ENCODE measurements at places on chromosomes 1 and 21.

DNA sequence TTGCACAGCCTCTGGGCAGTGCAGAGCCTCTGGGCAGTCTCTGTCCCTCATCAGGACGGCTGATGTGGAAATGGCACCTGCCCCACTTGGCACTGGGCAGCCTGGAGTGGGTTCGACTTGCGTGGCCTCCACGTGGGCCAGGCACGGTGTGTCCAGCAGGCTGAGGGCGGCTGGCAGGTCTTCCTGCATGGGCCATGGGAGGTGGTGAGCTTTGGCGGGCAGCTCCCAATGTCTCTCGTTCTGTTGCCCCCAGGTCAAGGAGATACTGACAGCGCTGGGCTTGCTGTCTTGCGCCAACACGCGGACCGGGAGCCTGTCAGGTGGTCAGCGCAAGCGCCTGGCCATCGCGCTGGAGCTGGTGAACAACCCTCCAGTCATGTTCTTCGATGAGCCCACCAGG lies 33.2 kb downstream of the TFF3 start:
- DNase-seq = no peak

GRCh38 chr1:233268389-233269022 lies 27.0 kb downstream of the PCNX2 start:
- no peak for DNase-seq

- no peak for DNase-seq
These were observed 1389.6 kb downstream of the KCNT2 start for GRCh38 chr1:195218428-195219212.

DNA sequence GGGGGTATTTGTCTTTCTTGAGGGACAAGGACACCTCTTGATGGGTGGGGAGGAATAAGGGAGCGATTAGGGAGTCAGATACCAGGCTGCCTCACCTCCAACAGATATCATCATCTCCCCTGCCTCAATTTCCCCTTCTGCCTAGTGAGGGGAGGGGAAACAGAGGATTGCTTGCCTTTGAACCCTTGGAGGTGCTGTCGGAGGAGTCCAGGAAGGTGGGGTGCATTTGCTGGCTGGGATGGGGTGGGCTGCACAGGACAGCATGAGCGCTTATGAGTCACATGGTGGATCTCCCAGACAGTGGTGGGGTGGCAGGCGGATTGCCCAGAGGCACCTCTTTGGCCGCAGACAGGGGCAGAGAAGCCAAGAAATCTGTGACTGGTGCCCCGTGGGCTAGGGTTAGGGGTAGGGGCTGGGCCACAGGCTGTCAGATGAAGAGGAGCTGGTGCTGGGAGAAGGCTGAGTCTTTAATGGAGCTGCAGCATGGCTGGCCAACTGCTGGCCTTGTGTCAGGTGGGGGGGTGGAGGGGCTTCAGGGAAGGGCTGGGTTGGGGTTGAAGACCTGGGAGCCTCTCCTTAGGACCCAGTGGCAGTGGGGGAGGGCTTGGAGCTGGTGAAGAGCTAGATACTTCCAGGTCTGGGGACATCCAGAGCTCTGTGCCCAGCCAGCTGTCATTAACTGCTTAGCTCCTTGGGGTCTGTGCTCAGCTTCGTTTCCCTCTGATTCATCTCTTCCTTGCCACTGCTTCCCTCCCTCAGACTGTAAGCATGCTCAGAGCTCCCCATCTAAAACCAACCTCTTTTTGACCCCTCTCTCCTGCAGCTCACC lies 7.0 kb upstream of the ADORA1 start:
- no peak for DNase-seq

GRCh38 chr1:11761988-11762406 lies at the start of gene C1orf167:
C1orf167 (plus strand) TSS chr1:11762193; CDS start chr1:11764401, 2,208 bp downstream.
- no peak for DNase-seq

- DNase-seq = no peak
These were observed 82.2 kb upstream of the LYST start for GRCh38 chr1:235948774-235949427.

DNA sequence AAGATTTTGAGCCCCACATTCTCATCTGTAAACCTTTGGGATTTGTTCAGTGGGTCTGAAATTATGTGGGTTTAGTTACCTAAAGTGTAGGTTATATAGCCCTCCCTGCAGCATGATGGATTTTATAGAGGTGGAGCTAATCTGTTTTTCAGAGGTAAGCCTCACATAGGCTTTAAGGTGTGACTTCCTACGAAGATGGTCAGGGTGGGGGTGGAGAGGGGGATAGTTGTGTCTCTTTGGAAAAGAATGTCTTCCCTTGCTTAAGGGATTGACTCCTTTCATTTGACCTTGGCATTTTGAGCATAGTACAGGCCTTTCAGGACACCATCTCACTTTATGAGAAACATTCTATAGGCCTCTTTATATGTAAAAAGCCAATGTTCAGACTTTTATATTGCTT lies 3.4 kb downstream of the CACHD1 start:
- no peak for DNase-seq

DNA sequence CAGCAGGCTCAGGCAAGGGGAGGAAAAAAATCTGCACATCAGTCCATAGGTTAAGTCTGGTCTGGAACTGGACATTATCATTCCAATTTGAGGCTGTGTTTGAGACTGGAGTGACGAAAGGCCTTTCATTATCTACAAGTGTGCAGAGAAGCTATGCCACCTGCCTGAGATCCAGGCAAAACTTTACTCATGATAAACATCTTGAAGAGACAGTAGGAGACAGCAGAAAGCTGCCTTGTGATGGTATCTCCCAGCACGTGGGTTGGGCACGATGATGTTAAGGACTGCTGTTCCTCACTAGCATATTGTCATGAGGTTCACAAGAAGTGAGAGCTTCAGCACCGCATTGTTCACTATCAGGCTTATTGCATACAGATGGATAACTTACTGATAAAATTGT lies 126.4 kb downstream of the PLXNA2 start:
- no peak for DNase-seq

- DNase-seq = no peak
These were observed 187.7 kb upstream of the ADAMTS5 start for GRCh38 chr21:27154451-27155129.

DNA sequence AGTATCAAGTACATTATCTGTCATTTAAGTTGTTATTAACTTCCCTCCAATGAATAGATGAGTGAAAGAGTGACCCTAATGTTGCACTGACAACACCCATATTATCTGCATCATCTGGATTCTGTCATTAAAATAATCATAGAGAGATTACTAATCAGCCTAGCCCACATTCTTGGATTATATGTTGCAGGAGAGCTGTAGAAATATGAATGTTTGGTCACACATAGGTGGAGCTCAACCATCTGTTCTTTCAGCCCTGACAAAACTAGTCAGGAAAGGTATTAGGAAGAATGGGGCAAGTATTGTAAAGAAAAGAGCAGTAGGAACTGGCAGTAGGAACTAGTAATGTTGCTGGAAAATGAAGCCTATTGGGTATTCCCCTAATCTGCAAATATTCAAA lies 15.4 kb downstream of the FLG2 start:
- DNase-seq = no peak

DNA sequence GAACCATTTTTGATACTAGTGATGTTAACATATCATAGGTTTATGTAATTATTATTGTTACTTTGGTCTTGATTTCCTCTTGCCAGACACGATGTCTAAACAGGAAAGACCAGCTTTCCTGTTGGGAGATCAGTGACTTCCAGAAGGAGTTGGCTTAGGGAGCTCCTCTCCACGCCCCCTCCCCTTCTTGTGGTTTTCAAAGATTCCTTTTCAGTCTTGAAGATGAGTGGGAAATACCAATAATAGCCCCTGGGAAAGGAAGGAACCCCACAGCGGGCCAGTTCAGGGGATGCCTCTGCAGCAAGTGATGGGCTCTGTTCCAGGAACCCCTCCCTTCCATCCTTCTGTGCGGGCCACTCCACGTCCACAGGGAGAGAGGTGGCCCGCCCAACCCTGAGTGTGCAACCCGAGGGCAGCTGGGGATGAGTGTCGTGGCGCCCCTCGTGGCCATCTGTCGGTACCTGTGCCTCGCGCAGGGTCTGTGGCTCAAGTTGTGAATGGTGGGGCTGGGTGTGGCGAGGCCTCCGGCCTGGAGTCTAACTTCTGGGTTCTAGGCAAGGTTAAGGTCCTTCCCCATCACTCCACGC lies 65.7 kb downstream of the TLR5 start:
- no peak for DNase-seq

DNA sequence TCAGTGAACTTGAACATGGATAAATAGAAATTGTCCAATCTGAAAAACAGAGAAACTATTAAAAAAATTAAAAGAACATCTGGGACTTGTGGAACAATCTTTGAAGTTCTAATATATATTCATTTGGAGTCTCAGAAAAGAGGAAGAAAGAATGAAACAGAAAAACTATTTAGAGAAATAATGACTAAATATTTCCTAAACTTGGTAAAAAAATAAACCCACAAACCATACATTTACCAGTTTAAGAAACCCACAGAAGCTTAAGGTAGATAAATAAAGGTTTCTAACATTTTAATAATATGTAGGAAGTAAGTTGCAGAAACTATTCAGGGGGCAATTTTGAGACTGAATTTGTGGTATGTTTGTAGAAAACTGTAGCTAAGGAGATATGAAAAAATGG lies 437.8 kb downstream of the PTBP2 start:
- DNase-seq = no peak

DNA sequence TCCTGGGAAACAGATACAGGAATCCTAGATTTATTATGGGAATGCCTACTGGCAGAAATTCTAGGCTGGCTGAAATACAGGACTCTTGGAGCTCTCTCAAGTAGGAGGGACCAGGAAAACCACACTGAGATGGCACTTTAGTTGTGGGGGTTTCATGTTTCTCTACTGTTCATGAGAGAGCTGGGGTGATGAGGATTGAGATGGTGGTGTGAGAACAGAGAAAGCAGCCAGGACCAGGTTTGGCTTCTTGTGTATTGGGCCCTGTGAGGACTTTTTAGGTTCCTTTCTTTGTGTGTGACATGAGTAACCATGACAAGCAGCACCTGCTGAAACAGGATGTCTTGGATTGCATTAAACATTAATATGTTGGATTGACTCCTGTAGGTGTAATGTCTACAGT lies 4.9 kb downstream of the ARID1A start:
- DNase-seq = no peak

GRCh38 chr1:48936436-48936835 lies 159.7 kb upstream of the BEND5 start:
- DNase-seq = no peak

GRCh38 chr1:66354311-66355201 lies 179.4 kb upstream of the SGIP1 start:
- DNase-seq = no peak

- no peak for DNase-seq
These were observed 1.2 kb downstream of the PPP1R8 start for GRCh38 chr1:27831568-27832410.

DNA sequence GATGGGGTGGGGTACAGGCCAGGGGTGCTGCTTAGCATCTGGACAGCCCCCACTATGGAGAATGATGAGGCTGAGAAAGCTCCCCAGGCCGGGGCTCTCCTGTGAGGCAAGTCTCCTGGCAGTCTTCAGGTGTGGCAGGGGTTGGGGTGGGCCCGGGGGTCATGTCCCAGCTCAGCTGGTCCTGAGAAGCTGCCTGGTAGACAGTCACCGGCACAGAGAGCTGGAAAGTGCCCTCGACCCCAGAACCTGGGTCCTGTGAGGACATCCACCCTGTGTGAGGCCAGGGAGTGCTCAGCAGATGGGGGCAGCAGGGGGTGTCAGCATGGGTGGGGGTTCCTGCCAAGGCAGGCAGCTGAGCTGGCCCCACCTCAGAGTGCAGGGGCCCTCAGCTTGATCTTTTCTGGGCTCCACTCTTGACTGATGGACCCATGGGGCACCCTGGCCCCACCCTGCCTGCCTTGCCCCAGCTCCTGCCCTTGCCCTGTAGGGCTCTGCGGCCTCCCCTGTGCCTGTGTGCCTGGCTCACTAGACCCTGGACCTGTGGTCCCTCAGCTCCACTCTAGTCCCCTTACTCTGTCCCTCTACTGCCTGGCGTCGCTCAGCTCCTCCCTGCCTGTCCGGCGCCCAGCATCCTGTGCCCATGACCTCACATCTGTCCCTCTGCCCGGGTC lies 5.8 kb downstream of the IBA57 start:
- DNase-seq = no peak

DNA sequence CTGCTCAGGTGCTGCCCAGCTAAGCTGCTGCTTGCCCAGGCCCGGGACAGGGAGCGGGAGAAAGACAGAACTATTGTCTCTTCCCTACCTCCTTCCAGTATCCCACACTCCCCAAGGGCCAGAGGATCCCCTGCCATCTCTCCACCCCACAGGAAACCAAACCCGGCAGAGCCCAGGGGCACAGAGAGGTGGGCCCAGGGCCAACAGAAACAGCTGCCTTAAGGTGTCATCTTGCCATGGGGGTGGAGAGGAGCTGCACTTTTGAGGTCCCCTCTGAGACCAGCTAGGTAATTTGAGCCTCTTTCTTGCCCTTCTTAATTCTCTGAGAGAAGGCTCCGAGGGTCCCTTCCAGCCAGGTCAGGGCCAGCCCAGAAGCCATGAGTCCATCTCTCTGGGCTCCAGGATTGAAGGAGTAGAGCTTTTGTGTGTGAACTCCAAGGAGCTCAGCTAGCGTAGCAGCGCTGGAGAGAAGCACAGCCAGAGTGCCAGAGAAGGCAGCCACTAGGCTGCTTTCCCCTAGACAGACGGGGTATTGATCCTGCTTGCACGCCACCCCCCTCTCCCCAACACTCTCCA lies 9.7 kb upstream of the GPR61 start:
- DNase-seq = no peak

- no peak for DNase-seq
These were observed 770 bp downstream of the NTNG1 start for GRCh38 chr1:107141491-107142126.

- no peak for DNase-seq
These were observed 30.1 kb upstream of the TENT5C start for GRCh38 chr1:117575586-117576225.

DNA sequence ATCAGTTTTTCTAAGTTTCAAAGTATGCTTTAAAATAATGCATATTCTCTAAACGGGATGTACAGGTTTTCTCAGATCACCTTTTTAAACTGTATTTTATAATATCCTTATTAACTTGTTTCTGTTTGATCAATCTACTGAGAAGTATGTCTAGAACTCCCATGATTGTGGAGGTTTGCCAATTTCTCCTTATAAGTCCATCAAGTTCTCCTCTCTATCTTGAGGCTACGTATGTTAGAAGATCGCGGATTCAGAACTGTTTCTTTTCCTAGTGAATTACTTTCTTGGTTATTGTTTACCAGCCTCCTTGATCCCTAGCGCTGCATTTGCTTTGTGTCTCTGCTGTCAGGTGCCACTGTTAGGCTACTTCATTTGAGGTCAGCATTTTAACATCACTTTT lies 89.2 kb downstream of the NPHP4 start:
- no peak for DNase-seq

DNA sequence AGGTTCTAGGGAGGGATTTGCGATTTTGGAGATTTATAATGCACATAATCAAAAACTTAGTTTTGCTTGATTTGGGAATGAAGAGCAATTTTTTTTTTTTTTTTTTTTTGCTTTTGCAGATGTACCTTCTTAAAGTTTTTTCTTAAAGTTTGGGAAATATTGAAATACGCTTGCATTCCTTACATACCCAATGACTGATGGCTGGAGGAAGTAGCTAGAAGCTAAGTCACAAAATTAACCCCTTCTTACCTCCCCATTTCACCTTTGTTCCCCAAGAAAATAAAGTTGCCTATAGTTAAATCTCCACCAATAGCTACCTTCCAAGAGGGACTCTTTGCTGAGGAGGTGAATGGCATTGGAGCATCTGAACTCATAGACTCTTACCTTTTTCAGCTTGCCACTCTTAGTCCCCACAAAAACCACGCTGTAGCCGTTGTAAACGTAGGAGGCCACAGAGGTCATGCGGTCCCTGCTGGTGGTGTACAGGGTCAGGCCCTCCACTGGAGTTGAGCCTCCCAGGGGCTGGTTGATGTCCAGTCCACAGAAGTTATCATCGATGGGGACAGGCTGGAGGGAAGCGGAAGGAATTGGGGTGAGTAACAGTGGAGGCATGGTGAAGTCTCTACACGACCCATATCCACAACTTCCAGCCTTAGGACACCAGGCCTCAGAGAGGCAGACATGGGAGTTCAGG lies 34.1 kb downstream of the PLXNA2 start:
- DNase-seq = no peak

Data from non-pigmented ciliary epithelial cell (primary cell).